Stimulated activated CD8-positive, alpha-beta memory T cell treated with anti-CD3 and anti-CD28 coated beads, Interleukin-7, amount 100 ng/mL, for 1 hour (primary cell): ENCODE measurements at places on chromosomes 12 and 14.

- no peak for DNase-seq
Observed at GRCh38 chr14:61872452-61872851, 110.2 kb downstream of the SNAPC1 start.

DNA sequence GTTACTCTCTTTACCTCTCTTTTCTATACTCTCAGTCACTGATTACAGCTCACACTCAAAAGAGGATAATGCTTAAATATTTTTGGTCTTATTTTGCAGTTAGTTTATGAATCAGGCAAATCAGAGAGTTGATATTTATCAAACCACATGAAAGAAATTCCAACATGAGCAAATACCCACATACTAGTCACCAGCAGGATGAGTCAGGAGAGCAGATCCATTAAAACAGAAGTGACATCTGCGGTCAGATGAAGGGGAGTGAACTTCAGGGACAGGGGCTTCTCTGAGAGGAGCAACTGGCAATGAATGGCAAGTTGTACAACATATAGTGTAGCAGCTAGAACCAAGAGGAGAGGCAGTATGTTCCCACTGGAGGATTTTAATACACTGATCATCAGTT is 258.7 kb downstream of the SYT10 start:
- DNase-seq: no peak

DNA sequence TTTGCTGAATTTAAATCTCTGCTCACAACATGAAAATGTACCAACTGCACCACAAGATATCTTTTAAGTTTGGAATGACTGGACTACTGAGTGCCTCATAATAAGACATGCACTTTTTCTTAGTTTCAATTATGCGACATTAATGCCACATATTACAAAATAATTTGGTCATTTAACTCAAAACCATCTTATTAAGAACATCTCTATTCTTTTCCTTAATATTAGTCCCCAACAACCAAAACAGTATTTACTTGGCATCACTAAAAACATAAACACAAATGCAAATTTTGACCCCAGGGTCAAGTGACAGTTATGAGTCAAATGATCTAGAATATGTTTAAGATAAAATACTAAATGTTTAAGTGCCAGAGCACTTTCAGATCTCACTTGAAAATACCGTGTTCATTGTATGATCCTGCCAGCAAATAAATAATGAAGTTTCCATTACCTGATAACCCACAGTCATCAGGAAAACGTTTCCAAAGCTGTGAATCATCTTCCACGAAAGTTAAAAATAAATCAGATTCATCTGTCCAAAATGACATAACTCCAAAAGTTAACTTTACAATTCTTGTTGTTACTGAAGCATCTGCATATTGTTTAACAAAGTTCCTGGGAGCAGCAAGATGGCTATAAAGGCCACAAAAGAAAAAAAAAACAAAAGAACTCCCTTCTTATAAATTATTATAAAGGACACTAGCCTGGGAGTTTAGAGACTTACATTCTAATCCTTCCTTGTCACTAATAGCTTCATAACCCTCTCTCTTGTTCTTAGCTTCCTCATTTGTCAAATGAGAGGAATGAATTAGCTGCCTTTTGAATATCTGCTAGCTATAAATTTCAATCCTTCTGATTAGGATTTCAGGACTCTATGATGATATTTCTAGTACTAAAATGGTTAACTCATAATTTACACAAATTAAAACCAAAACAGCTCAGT is 30.5 kb upstream of the AP4S1 start:
- no peak for DNase-seq

- no peak for DNase-seq
Observed at GRCh38 chr14:61492474-61492873, 171.1 kb downstream of the PRKCH start.

DNA sequence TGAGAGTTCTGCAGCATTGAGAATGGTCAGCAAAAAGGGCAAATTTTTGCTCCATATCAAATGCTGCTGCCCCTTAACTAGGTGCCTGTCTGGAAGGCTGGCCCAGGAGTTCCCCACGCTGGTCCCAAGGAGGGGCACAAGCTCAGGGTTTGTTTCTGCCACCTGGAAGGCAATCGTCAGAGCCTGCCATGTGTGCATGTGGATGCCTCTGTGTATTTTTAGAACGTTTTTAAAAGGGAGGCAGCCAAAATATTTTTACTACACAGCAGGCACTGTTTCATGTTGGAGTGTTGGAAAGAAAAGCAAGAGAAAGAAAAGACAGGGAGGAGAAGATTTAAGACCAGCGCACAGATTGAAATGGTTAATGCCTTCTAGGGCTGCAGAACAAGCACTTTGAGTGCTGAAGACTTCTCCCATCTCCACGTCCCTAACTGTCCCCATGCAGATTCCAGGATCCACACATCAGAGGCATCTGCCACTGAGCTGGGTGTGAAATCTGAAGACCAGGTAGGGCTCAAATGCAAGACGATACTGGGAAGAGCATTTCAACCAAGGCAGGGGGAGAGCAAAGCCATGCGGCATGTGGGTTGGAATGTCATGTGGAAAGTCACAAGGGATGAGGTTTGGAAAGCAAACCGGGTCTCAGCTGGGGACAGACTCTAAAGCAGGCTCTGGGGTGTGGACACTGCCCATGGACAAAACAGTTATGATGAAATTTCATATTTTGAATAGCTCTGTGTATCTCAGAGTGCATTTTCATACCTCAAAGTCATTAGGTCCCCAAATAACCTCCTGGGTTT is 557.2 kb downstream of the BCL11B start:
- no peak for DNase-seq

GRCh38 chr12:86257134-86257533 is 943 bp upstream of the MGAT4C start:
- no peak for DNase-seq

- DNase-seq: no peak
Observed at GRCh38 chr14:105201156-105201924, 20.2 kb upstream of the NUDT14 start.

DNA sequence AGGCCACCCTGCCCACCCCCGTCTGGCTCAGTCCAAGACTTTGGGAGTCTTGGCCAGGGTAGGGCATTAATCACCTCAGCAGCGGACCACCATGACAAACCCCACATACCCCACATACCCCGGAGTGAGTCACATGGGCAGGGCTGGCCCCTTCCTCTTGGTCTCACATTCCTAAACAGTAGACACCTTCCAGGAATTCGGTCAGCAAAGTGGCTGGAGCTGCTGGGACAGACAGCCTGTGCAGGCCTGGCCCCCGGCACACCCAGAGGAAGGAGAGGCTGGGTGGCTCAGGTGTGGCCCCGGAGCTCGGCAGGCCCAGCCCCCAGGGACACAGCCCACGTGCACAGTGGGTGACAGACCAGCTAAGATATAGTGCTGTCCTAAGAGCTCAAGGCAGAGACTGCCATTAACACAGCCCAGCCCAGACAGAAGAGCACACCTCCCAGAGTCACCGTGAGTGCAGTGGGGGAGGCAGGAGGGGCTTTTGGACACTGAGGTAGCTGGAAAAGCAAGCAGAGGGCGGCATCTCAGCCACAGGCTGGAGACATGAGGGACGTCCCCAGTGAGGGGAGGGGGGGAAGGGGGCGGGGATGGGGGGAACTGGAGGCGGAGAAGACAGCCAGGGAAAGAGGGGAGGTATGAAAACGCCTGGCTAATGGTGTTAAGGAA is 24.0 kb downstream of the CCDC85C start:
- DNase-seq: no peak

DNA sequence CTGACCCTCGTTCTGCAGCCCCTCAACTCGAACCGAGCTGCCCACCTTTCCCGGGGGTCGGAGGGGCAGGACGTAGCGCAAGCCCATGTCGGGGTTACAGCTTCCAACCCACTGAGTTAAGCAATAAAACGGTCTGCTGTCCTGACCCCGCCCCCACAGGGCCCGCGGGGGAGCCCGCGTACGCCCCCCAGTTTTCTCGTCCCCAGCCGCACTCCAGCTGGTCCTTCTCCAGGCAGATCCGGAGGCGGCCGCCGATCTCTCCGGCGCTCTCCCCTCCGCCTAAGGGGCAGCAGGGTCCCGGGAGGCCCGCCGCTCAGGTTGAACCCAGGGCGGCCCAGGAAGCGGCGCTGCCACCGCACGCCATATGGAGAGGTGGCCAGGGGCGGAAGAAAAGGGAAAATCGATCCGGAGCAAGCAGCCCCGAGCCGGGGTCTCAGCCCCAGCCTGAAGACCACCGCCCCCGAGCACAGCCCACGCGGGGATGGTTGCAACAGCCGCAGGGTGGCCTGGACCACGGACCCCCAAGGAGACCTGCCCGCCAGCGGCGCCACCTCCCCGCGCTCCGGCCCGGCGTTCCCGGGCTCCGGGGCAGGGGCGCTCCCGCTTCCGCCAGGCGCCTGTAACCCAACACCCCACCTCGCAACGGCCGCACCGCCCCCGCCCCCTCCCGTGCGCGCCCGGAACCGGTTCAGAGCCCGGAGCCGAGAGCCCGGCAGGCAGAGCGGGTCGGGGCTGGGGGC is 760 bp downstream of the ACTN1 start:
- DNase-seq: no peak

DNA sequence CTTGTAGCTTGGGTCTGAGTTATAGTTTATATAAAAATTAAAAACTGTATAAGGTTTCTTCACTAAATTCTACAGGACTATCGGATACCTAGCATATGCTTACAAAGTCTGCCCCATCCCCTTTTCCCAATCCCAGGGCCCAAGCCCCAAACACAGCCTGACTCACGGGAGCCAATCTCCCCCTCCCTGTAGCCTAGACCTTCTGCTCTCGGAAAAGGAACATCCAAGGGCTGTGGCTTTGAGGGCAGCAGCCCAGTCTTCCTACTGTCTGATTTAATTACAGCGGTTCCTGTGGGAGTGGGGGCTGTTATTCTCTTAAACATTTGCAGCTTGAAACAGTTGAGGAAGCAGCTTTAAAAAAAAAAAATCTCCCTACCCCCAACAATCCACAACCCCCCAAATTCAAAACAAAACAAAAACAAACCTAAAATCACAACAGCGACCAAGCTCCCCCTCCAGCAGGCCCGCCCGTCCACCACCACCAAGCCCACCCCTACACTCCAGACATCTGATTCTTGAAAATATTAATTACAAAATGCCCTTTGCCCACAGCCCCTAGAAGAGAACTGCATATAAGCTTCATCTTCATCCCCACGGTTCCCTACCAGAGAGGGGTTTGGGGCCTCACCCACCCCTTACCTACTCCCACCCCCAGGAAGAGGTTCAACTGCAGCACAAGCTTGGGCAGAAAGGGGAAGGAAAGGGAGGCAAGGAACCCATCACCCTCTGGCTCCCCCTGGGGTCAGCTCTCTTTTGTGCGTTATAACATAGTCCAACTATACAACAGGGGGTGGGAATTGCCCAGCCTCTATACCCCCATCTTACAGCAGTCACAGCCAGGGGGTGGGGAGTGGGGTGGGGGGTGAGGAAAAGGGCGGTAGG is 1.1 kb upstream of the PRKAG1 start:
- no peak for DNase-seq

GRCh38 chr14:51094282-51094821 is 553 bp downstream of the TRIM9 start:
- DNase-seq: no peak

DNA sequence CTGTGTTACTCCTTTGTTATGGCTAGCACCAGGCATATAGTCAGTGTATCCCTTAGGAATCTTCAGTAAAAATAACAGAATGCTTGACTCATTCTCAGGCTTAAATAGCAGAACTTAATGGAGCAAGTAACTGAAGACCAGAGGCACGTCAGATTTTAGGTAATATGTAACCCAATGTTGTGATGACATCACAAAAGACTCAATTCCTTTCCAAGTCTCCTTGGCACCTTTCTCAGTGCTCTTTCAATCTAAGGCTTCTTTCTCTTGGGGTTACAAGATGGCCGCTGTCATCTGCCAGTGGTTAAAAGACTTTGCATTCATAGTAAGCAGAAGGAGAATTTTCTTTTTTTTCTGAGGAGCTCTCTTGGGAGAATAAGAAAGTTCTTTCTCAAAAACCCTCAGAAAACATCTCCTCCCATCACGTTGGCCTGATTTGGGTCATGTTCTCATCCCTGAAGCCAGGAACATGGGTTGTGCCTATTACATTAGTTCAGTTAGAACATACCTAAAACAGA is 33.4 kb upstream of the DCN start:
- no peak for DNase-seq

- no peak for DNase-seq
Observed at GRCh38 chr12:27477049-27477448, 30.5 kb downstream of the SMCO2 start.

DNA sequence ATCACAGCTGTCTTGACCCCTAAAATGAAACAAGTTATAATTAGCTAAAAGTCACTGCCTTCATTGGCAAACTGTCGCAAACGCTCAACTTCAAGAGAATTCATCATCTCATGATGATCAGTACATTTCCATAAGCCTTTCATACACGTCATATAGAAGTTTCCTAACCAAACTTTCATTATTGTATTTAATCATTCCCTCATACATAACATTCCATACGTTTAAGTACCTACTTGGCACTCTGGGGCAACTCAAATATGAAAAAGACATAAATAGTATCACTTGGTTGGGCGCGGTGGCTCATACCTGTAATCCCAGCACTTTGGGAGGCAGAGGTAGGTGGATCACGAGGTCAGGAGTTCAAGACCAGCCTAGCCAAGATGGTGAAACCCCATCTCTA is 12.4 kb upstream of the PPP2R5E start:
- no peak for DNase-seq

GRCh38 chr14:30362369-30363218 is 196.4 kb upstream of the G2E3 start:
- DNase-seq: no peak

DNA sequence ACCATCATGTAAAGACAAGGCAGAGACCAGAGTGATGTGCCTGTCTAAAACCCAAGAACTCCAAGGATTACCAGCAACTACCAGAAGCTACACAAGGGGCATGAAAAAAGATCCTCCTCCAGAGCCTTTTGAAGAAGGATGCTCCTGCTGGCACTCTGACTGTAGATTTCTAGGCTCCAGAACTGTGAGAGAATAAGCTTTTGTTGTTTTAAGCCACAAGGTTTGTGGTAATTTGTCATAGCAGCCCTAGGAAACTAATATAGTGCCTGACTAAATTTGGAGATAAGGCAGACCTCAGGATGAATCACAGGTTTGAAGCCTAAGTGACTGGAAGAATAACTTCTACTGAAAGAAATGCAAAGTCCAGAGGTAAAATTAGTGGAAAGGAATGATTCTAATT is 132.9 kb downstream of the CEP83 start:
- no peak for DNase-seq

- no peak for DNase-seq
Observed at GRCh38 chr14:81682134-81682533, 148.5 kb upstream of the SEL1L start.

- DNase-seq: no peak
Observed at GRCh38 chr14:95062220-95062619, 95.1 kb downstream of the DICER1 start.

- no peak for DNase-seq
Observed at GRCh38 chr12:19542606-19543005, 103.3 kb downstream of the AEBP2 start.
